ENCODE measurements at places on chromosomes 1 and 21.

- no peak for DNase-seq
These were observed 6.1 kb downstream of the NENF start for GRCh38 chr1:212438831-212439237.

- no peak for DNase-seq
These were observed 403 bp upstream of the EPHX4 start for GRCh38 chr1:92029241-92029922.

DNA sequence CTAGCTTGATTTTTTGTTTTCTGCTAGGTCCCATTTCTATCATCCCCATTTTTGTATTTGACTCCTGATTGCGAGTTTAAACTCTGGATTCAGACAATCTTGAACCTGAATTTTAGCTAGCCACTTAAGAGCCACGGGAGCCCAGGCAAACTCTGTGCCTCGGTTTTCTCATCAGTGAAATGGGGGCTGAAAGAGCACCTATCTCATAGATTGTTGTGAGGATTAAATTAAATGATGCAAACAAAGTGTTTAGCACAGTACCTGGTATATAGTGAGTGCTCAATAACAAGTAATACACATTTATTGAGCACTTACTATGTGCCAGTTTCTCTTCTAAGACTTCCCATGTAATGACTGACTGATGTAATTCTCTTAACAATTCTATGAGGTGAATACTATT, 158.1 kb upstream of the POU3F1 start:
- no peak for DNase-seq

DNA sequence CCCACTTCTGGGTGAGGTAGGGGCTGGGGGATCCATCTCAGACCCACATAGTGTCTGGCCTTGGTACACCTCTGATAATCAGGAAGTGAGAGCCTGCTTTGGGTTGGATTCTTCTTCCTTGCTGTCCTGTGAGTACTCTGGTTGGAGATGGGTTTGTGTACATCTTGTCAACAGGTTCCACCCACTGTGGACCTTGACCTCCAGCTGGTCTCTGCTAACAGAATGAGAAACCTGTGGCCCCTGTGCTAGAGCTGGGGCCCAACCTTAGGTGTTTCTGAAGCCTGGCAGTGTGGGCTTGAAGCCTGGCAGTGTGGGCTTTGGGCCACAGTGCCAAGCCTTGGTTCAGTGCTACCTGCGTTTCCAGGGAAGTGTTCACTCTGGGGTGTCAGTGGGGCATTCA, 2.6 kb downstream of the ZBTB48 start:
- DNase-seq = no peak

GRCh38 chr1:62407398-62408009, 29.3 kb upstream of the USP1 start:
- no peak for DNase-seq

DNA sequence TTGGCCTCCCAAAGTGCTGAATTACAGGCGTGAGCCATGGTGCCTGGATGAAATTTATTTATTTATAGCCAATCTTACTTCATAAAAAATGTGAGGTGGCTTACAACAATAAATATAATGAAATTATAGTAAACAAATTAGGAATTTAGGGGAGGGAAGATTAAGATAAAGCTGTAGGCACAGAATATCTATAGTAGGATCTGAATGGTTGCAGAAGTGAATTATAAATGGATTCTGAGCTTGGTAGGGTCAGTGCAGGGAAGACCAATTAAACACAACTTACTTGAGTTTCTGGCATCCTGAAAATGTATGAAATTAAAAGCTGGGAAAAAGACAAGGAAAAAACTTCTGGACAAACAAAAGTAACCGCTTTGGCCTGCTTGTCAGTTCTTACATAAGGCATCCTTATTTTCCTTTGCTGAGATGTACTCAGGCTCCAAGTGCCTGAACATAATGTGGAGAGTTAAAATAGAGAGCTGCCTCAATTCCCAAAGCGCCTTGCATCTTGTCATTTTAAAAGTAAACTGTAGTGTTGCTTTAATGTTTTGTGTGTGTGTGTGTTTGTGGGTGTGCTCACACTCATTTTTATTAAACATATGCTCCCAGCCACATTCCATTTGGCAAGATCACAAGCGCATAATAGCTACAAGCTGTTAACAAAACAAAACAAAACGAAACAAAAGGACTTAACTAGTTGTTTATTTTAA, 247.3 kb downstream of the S1PR1 start:
- no peak for DNase-seq

GRCh38 chr1:152577168-152577567, 3.1 kb downstream of the LCE3D start:
- DNase-seq = no peak

GRCh38 chr1:97243973-97244560, 522.5 kb downstream of the PTBP2 start:
- DNase-seq = no peak

DNA sequence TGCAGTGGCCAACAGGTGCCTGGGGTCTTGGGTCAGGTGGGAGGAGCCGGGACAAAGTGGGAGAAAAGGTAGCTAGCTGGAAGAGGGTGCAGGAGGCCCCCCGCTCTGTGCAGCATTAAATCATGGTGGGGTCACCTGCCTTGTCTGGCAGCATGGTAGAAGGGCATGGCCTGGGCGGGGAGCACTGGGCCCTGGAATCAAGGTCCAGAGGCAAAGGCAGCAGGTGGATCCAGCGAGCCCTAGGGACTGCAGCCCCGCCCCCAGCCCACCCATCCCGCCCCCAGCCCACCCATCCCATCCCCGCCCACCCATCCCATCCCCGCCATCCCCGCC, 16.7 kb upstream of the TTLL10 start:
- no peak for DNase-seq

DNA sequence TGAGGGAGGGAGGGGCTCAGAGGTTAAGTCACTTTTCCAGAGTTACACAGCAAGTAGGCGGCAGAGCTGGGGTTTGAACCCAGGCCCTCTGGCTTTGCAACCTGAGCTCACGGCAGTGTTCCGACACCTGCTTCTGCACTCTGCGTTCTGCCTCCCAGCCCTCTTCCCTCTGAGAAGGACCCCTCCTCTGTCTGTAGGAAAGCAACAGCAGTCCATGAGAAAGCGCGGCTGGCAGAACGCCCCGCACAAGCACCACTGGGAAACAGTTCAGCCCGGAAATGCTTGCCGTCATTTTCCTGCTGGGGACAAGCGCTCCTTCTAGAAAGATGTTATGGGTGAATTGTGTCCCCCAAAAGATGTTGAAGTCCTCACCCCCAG, 241.1 kb downstream of the NPHP4 start:
- no peak for DNase-seq

All from NCI-H1436 treated with DMSO at 0.1 percent for 48 hours (cell line).